C1 segment of cervical spinal cord (tissue), 14 donors: ENCODE measurements at places on chromosomes 7 and 10.

- DNase-seq, result no peak
Measured at GRCh38 chr7:15016766-15017165, 114.2 kb upstream of the DGKB start.

- DNase-seq, result no peak
Measured at GRCh38 chr7:24440892-24441291, 132.4 kb upstream of the PALS2 start.

DNA sequence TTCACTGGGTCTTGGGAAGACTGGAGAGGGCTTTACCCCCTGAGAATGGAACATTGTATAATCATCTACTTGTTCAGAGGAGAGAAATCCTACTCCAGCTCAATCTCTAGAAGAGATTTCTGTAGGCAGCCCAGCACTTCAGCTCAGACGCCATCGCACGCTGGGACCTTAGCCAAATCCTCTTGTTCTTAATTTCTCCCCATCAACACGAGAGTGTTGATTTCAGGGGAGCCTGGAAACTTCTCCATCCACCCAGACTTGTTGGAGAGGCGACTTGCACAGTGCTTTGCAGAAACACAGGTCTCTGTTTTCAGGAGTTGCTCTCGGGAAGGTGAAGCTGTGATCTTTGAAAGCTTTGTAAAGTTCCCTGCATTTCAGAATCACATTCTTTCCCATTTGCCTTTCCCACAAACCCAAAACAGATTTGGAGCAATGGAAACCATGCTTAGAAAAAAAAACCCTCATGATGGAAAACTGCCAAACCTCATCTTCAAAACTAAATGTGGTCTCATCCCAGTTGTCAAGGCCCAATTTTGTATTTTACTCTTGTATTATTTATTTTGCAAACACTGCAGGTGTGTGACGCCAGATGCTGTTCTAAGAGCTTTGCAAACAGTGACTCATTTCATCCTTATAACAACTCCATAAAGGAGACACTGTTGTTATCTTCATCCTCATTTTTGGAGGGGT, 60.9 kb downstream of the CALML3 start:
- DNase-seq, result no peak

DNA sequence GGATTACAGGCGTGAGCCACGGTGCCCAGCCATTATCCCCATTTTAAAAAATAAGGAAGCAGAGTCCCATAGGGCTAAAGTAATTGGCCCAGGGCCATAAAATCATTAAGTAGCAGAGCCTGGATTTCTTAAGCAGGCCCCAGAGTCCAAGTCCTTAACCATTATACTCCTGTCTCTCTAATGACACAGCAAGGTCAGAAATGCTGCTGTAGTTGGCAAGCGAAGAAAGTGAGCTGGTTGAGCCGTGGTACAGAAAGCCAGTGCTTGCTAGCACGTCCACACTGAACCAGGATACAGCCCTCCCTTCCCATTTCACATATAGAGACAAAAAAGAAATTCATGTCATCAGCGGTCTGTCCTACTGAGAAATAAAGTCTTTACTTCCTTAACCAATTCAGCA, 562.7 kb downstream of the GALNT17 start:
- DNase-seq, result no peak

DNA sequence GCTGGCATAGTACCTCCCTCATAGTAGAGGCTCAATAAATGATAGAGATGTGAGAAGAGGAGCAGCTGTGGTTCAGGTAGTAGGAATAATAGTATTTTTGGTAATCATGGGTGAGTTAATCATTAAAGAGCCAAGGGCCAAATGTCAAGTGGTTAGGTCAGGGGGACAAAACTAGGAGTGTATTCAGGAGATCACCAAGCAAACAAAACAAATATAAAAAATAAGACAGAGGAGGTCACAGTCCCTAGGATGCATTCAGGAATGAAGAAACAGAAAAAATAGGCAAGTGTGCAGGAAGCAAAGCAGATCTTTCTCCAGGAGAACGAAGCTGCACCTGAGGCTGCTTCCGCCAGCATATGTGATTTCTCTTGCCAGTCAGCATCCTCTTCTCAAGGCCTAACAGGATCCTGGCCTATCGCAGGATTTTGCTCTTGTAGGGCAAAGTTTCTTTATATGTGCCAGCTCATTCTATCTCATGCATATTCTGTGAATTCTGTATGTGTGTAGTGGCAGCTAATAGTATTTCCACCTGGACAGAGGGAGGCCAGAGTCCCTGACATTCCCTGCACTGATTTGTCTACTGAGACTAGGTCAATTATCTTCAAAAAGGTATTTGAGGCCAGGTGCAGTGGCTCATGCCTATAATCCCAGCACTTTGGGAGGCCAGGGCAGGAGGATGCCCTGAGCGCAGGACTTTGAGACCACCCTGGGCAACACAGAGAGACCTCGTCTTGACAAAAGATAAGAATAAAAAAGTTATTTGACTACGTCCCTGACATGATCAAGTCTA, 82.7 kb downstream of the AKR1D1 start:
- no peak for DNase-seq

- DNase-seq, result no peak
Measured at GRCh38 chr10:1148855-1149605, 92.8 kb downstream of the WDR37 start.
